ENCODE measurements at places on chromosomes 2 and 18.

DNA sequence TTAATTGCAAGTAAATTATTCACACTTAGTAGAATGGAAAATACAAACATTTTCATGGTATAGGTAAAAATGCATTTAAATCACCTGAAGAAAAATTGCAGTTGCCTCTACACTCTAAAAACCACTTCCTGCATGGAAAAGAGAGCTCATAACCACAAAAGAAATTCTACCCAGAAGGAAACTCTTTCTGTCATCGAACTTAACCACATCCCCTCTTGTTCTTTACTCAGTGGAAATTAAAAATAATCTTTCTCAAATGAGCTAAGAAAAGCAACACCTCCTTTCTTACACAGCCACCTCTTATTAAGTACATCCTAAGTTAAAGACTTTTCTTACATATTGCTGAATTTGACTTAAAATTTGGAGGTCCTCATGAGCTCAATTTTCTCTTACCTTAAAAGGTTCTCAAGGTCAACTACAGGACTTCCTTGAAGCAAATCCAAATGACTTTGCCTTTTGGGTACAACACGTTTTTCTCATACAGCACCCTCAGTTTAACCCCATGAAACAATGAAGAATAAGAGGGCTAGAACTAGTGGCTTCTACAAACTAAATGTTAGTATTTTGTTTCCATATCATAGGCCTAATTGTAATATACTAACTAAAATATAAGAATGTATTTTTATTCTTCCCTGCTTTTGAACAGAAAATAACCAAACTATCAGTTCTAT lies 109.1 kb upstream of the CRIM1 start:
- DNase-seq = no peak

GRCh38 chr18:66553824-66554223 lies 50.1 kb downstream of the CDH19 start:
- no peak for DNase-seq

- DNase-seq = no peak
These were observed 43.6 kb downstream of the VIT start for GRCh38 chr2:36740061-36740460.

GRCh38 chr2:17544256-17544655 lies 3.8 kb downstream of the VSNL1 start:
- DNase-seq = peak; percentile 54

DNA sequence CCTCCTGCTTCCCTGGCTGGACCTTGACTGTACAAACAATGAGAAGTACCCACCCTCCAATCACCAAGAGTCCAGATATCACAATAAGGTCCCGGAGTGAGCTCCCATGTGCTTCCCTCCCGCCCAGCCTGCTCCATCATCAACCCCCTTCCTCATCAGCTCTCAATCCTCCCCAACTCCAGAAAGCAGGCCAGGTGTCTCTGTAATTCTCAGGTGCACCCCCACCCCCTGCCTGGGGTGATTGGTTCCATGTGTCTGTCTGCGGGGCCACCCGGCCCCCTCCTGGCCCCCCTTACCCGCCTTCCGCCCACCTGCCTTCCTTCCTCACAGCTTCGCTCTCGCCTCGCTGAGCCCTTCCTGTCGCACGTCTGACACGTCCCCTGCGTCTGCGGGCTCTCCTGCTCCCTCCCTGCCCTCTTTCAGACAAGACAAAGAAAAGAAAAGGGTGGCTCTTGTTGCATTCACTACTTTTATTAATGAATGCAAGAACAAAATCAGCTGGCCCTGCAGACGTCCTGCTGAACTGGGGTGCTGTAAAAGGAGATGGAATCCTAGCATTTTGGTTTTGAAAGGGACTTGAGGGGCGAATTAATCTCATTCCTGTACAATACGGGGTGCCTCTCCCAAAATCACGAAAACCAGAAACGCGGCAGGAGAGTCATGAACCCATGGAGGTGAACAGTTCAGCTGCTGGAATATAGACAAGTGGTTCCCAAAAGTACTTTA lies 26.5 kb upstream of the IGFBP2 start:
- DNase-seq = no peak

DNA sequence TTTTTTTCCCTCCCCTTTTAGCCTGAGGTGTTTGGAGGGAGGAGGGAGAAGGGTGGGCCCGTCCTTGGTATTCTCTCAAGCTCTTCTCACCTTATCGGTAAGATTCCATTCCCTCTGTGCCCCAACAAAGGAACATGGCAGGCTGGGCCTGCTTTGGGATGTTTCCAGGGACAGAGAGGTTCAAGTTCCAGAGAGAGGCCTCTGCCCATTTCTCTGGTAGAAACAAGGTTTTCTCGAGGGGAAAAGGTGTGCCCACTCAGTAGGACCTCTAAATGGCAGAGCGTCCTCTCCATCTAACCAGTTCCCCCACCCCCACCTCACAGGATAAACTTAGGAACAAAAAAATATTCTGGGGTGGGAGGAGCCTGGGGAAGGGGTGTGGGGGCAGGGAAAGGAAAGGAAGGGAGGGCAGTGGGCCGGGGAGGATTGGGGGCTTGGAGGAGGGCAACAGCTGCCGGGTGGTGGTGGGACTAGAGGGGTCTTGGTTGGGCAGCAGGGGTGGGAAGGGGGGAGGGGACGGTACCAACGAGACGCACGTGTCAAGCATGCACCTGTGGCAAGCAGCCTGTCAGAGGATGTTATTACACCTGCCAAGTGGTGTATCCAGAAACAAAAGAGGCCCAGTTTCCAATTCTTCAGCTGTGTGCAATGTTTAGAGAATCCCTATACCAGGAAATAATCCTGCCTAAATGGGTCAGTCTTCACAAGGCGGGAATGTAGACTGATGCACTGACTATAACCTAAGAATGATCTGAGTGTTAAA lies 2.1 kb downstream of the PCBP1 start:
- DNase-seq = no peak

DNA sequence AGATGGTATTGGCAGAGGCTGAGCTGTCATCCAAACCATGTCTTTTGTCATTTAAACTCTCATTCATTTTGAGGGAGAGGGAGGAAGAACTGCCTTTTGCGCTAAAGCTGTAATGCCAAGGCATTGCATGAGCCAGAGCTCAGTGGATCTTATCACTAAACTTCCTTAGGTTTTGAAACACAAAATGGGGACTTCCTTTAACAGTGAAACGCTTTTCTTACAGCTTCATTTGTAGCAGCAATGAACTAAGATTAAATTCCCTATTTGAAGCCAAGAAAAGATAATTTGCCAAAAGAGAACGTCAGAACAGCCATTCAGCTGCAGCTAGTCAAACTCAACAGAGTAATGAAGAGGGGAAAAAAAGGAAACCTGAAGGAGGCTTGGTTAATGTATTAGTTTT lies 143.5 kb upstream of the MMADHC start:
- no peak for DNase-seq

- DNase-seq = no peak
These were observed 131.6 kb downstream of the OSR1 start for GRCh38 chr2:19226871-19227270.

DNA sequence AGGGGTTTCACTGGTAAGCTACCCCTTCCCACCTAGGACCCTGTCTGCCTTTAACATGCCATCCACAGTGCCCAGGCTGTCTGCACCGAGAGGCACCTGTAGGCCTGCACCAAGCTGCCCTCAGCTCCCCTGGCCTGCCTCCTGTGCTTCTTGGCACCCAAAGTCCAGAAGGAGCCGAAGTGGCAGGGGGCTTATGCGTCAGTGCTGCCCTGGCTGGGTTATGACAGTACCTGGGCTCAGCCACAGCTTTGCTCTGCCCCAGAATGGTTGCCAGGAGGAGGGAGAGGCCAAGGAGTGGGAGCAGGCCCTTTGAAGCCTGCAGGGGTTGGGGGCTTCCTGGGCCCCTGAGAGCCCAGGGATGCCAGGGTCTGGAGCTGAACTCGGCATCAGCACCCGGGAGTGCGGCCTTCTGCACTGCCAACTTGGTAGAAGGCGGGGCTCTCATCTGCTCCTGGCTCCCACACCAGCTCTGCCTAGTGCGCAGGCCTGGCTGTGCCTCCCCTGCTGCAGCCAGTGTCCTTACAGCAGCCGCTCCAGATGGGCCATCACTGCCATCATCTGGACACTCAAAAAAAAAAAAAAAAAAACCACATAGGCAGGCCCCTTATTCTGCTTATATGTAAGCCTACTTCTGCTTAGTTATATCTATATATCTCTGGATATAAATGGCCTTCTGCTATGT lies 155.4 kb downstream of the THSD7B start:
- no peak for DNase-seq

GRCh38 chr2:72134997-72135800 lies 12.5 kb downstream of the CYP26B1 start:
- no peak for DNase-seq

DNA sequence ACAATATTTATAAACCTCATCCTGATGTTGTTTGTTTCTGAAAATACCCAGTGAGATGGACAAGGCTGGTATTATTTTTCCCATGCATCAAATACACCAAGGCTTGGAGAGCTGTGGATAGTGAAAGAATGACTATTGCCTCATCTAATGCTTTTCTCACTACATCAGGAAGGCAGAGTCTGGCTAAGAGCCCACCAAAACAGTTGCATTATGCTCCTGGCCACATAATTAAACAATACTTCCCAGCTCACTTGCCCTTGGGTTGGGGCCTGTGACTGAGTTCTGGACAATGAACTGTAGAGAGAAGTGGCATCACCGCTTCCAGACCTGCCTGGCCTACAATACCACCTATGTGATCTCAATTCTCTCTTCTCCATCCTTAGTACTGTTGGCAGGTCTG lies 46.4 kb upstream of the REEP1 start:
- no peak for DNase-seq

Measured in RKO (cell line).